WTC11 (cell line): ENCODE measurements at places on chromosomes 11 and 22. TPM values are rescaled to one million over a fixed set of nuclear protein-coding genes. Genes with fewer than 3 reads are reported as not detected.

DNA sequence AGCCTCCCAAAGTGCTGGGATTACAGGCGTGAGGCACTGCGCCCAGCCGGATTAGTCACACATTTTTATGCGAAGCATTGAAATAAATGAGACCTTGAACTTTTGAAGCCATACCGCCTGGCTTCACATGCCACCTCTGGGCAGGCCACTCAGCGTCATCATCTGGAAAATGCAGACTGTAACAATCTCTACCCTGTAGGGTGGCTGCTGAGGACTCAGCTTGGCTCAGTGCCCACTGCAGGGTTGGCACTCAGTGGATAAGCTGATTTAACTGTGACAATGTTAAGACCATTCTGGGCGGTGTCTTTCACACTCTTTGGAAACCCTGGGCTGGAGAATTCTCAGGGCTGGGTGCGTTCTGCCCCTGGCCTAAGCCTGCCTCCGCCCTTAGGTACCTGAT is 8.5 kb downstream of the SH3BP1 start:
- no peak for DNase-seq

DNA sequence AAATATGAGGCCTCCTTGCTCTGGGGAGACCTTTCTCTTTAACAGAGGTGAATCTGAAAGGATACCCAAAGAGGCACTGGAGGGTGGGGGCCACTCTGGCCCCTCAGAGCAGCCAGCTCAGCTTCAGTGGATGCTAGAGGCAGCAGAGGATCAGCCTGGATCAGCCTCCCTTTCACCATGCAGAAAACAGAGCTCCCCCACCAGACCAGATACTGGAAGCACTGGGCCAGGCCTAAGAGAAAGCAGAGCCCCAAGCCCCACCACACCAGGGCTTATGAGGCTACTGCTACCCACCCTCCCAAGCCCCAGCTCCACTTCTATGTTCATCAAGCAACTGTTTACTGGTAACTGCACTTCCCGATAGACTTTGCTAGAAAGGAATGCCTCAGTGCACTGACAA is 4.0 kb upstream of the SLC43A3 start:
- peak; percentile 35 for DNase-seq

- no peak for DNase-seq
Observed at GRCh38 chr22:18962308-18962635, 26.2 kb upstream of the PRODH start.

Gene ACCS
- 10.5 to 14.5 TPM (median 13.9 TPM) in 3 replicates for total RNA-seq

Gene CDCA5
- 80.6 to 95.9 TPM (median 86.9 TPM) in 3 replicates for total RNA-seq

Gene GLYATL2
- 0.14 to 0.37 TPM (median 0.20 TPM) in 3 replicates for total RNA-seq

DNA sequence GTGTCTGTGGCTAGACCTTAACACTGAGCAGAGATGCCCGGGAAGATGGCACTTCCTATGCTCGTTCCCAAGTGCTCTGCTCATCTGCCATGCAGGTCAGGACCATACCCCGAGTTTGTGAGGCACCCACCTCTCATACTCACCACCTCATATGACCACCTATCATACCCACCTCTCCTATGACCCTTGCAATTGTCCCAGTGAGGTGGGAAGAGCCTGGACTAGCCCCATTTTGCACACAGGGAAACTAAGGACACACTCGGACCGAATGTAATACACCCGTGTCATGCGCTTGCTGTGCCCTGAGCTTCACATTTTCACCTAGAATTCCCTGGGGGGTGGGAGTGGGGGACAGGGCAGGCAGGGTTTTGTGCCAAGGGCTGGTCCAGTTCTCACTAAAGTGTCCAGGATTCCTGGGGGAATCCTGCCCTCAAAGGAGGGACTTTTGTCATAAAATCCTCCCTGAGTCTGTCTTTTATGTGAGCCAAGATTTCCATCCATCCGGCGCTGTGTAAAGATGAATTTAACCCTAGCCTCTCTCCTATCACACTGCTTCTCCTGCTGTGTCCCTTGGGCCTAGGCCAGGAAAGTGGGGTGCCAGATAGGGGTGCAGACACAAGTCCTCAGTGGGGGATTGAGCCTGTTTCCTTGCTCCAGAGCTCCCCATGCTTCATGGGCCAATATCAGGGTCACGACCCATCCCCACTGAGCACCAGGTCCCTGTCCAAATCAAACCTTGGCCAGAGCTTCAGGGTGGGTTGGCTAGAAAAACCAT is 20.0 kb downstream of the TPBGL start:
- DNase-seq = no peak

DNA sequence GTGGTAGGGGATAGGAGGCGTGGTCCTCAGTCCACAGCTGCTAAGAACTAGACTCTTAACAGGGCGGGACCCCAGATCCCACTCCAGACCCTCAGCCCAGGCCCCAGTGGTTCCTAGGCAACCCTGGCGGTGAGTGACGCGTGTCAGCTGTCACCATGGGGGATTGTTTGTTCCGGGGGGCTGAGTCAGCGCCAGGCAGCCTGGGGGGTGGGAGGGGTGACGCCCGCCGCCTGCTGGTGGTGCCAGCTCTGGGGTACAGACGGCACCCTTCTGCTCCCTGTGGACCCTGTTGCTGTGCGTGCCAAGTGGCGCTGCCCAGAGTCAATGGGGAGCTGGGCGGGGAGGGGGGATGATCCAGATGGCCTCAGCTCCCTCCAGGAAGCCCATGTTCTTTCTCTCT is 2.5 kb downstream of the CNIH2 start:
- DNase-seq = no peak

Gene OR8D1
- total RNA-seq = not detected in 3 replicates

DNA sequence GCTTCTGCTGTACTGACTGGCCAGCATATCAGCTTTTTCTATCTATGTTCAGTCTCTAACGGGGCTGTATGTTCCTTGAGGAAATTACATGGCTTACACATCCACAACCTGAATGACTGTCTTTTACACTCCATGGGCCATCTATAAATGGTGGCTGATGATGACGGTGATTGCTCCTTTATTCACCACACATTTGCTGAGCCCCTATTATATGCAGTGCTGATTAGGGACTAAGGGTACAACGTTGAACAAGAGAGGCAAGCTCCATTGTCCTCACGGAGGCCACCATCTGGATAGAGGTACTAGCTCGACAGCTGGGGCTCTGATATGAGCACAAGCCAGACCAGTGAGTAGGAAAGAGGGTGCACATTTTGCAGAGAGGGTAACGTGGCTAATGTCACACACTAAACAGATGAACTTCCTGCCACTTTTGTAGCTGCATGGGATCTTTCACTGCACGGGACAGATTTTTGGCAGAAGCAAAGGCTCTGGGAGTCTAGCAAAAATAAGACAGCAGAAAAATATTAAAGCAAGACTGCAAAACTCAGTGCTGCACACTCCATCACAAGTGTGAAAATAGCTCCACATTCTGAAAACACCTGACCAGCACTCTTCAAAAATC is 30.6 kb downstream of the DRD2 start:
- DNase-seq = no peak

DNA sequence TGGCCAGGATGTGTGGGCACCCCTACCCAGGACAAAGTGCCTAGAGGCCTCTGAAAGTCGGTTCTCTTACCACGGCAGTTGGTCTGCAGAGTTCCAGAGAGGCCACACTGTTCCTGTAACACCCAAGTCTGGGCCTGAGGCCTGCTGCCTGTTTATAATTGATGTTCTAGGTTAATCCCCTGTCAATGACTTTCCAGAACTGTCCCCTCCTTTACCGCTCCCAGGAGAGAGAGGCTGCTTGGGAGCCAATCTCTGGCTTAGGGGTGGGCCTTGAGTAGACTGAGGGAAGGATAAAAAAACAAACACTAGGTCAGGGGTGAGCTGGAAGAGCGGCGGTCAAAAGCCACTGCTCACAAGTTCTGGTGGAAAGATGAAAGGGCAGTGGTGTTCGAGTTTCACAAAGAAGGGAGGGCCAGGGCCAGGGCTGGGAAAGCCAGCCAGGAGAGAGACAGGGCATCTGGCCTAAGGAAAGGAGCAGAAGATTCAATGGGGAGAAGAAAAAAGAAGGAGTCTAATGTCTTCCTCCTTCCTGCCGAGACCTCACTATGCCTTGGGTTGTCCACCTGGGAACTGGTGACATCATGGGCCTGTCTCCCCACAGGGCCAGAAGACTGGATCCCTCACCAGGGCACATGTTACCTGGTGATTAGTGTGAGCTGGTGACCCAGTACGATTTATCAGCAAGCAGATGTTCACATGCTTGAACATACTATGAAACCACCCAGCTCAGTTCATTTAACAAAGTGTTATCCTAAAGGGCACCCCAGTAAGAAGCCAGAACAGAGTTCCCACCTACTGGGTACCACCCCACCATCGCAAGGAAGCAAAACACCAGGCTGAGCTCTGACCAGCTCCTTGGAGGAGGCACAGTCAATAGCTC is 50.2 kb downstream of the PC start:
- DNase-seq = no peak

- DNase-seq = no peak
Observed at GRCh38 chr11:47478651-47479329, 29.9 kb upstream of the RAPSN start.

DNA sequence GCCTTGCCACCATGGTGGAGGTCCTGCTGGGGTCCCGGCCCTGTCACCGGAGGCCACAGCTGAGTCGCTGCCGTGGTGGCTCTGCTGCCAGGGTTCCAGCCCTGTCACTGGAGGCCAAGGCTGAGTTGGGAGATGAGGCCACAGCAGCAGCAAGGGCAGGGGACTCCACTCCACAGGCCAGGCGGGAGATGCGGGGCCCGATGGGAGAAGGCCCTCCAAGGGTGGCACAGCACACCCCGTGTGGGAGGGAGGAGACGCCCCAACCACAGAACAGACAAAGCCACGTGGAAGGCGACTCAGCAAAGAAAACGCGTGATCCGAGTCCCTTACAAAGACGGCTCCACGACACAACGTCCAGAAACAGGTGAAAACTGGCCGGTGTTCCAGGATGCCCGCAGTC is 159.3 kb downstream of the BRD1 start:
- no peak for DNase-seq

- no peak for DNase-seq
Observed at GRCh38 chr22:29121124-29121523, 48.3 kb downstream of the KREMEN1 start.

DNA sequence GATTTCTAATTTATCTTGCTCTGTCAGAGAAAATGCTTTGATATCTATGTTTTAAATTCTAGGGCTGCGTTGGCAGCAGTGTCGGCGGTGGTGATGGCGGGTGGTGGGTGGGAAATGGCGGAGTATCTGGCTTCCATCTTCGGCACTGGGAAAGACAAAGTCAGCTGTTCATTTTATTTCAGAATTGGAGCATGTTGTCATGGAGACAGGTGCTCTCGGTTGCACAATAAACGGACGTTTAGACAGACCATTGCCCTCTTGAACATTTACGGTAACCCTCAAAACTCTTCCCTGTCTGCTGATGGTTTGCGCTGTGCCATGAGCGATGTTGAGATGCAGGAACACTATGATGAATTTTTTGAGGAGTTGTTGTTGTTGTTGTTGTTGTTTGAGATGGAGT is 36.1 kb upstream of the PHOX2A start:
- no peak for DNase-seq

- DNase-seq = peak; percentile 93
Observed at GRCh38 chr22:26483439-26484359, at the start of the genes HPS4 and SRRD. TSS of gene HPS4 (minus strand) at chr22:26483783. CDS start at chr22:26481762, 2,021 bp downstream. TSS of gene SRRD (plus strand) at chr22:26483877. CDS start at chr22:26483891, 14 bp downstream.

Gene OR5M3
- not detected in 3 replicates for total RNA-seq

- no peak for DNase-seq
Observed at GRCh38 chr22:42773167-42773566, 52.5 kb upstream of the A4GALT start.

Gene HEPHL1
- 0.07 to 0.13 TPM (median 0.07 TPM) in 3 replicates for total RNA-seq

Gene AIFM3
- total RNA-seq = 2.6 to 3.4 TPM (median 2.8 TPM) in 3 replicates

DNA sequence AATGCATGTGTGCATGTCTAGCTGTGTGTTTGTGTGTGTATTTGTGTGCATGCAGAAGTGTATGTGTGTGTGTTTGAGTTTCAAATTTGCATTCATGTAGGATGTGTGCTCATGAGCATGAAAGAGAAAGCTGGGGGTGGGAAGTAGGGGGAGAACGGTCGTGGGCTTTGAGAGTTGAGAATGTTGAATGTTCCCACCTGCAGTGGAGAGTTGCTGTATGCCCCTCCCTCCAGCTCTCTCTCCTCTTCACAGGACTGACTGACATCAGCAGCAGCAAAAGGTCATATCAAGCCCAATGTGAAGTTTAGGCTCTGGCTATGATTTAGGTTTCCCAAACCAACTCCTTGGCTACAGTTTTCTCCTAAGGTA is 63.8 kb upstream of the RRAS2 start:
- DNase-seq = no peak

Gene OR52A1
- total RNA-seq = 3.7 to 5.4 TPM (median 4.4 TPM) in 3 replicates

- DNase-seq = no peak
Observed at GRCh38 chr11:72833811-72834493, 19.7 kb downstream of the ATG16L2 start.
